HTR-8/SVneo (cell line): ENCODE measurements at places on chromosomes 12 and 14.
A peak's percentile ranks its signal among the peaks of the same experiment; 100 is the strongest.

DNA sequence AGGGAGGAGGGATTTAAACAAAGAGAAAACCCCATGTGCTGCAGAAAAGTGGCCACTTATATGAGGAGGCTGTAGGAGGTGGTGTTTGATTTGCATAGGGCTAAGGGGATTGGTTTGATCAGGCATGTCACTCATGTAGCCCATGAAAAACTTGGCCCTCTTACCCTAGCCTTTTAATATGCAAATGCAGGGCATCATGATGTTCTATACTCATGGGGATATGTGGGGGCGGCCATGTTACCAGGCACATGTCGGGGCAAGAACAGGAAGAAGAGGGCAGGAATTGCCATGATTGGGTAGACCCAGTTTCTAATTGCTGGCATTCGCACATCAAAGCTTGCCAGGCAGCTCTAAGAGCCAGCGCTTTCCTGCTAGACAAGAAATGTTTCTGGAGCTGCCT, 28.8 kb downstream of the KLRK1 start:
- DNase-seq, result no peak

DNA sequence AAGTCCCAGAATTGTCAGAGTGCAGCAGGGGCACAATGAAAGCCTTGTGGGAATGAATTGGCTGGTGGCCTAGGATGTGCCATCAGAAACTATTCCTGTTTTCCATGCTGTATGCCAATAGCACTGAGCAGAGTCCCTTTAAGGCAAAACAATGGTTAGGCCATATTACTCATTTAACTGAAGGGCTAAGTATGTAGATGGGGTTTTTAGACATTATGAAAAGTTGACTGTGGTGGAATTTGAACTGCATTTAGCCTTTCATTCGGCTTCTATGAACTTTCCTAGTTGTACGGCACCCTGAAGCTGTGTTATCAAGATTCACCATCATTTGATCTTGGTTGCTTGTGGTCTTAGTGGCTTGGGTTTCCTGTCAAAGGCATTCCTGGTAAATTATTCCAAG, 24.8 kb downstream of the IL26 start:
- peak; percentile 15 for DNase-seq

DNA sequence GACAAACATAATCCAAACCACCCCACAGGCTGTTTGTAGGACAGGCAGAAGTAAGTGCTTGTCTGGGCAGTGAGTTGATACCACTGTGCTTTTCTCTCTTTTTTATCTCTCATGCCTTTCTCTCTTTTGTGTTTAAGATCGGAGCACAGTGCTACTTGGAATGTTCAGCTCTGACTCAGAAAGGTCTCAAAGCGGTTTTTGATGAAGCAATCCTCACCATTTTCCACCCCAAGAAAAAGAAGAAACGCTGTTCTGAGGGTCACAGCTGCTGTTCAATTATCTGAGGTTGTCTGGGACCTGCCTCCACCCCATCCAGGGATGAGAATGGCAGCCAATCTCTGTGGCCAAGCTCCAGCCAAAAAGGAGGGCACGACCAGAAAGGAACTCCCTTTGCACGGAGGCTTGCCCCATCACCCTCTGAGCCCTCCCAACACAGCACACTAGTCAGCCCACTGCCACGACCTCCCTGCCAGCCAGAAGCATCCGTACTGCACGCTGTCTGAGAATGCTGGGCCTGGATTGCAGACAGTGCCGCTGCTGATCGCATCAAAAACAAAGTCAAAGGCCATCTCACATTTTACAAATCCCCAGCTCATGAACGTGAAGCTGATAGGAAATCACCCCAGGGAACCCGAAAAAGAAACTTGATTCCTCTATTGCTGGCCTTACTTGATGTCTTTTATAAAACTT, 27.8 kb downstream of the GPHB5 start:
- no peak for DNase-seq

GRCh38 chr14:35215110-35215813, 76.9 kb upstream of the PSMA6 start:
- peak; percentile 56 for DNase-seq

- DNase-seq, result no peak
These were observed 107.1 kb downstream of the DACT1 start for GRCh38 chr14:58744801-58745394.

GRCh38 chr14:23168246-23168645, 15.2 kb downstream of the SLC7A8 start:
- no peak for DNase-seq

- no peak for DNase-seq
These were observed 36.0 kb upstream of the GARIN6 start for GRCh38 chr12:99611599-99611998.

DNA sequence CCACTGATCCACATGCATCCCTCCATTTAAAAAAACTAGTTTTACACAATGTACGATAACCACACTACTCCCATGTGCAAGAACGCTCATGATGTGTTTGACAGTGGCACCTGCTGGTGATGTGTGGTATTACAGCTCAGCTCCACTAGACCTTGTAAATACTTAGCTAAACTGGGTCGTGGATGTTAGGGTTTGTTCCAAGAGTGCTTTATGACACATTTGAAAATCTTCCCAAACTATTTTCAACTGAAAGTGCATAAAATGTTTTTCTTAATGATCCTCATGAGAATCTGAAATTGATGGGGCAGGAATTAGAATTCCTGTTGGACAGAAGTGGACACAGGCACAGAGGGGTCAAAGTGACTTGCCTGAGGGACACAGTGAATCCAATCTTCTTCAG, 99.2 kb downstream of the SCARB1 start:
- no peak for DNase-seq

- DNase-seq, result no peak
These were observed 6.5 kb upstream of the TBX3 start for GRCh38 chr12:114690267-114691135.

- no peak for DNase-seq
These were observed 85.5 kb downstream of the CAPZA3 start for GRCh38 chr12:18823461-18823860.

DNA sequence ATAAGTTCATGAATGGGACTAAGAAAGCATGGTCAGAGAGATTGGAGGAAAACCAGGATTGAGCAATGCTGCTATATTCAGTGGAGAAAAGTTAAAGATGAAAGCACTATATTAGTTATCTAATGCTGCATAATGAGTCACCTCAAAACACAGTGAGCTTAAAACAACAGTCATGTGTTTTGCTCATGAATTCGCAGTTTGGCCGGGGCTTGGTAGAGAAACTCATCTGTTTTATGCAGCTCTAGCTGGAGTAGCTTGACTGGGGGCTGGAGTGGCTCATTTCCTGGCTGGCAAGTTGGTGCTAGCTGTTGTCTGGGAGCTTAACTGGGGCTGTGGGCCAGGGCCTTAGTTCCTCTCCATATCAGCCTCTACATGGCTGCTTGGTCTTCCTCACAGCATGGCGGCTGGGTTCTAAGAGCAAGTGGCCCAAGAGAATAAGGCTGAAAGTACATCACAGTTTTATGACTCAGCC, 90.1 kb downstream of the ADCK1 start:
- no peak for DNase-seq

DNA sequence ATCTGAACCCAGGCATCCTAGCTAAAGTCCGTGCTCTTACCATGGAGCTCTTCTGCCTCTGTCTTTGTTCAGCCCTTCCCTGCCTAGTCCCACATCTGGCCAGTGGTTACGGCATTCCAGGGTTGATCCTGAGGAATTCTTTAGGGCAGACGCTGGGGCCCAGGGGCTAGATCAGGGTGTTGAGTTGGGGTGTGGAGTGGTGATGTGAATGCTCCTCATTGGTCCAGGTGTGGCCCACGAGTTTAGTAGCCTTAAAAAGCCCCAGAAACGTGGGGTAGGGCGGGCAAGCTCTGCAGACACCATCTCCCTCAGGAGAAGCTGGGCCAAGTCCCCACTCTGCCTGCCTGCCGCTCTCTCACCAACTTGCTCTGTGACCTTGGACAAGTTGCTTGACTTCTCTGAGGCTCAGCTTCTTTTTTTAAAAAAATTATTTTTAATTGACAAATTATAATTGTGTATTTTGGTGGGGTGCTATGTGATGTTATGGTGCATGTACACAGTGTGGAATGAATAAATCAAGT, 9.0 kb upstream of the SERPINA6 start:
- no peak for DNase-seq

DNA sequence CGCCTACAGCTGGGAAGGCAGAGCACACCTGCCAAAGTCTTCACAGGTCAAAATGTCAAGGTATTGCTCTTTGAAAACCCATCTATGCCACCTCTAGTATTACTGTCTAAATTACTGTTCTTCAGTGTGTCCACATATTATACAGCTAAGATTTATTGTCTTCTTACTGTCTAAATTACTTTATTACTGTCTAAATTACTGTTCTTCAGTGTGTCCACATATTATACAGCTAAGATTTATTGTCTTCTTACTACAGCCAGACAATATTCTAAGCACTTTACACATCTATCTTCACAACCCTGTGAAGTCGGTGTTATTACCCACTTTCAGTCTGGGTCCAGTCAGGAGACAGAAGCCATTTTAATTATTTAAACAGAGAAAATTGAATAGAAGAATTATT, 173.9 kb downstream of the MYRFL start:
- no peak for DNase-seq

DNA sequence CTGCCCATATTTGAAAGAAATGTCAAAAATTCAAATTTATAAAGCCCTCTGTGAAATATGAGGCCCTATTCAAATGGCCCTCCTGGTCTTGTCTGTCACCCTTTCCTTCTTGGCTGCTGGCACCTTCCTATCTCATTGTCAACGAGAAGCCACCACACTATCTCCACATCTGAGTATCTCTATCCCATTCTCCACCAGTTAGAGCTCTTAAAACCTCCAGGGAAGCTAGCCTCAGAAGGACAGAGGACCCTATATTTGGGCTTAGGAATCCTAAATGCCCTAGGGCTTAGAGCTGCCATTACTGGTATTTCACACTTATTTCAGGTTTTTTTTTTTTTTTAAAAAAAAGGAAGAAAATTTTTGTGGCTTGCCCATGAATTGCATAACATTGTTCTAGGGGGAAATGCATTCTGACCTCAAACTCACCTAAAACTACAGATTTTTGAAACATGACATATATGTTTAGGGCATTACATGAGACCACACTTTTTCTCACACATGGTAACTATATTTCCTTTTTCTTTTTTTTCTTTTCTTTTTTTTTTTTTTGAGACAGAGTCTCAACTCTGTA, 25.0 kb downstream of the SLC25A21 start:
- no peak for DNase-seq
